Stimulated activated effector memory CD8-positive, alpha-beta T cell treated with anti-CD3 and anti-CD28 coated beads, Interleukin-12 subunit alpha, Interleukin-12 subunit beta, amount 100 ng/mL, for 72 hours (primary cell): ENCODE measurements at places on chromosomes 6 and 20.
A peak's percentile ranks its signal among the peaks of the same experiment; 100 is the strongest.

- DNase-seq: no peak
Observed at GRCh38 chr6:122887941-122888340, 98.9 kb downstream of the SMPDL3A start.

- DNase-seq: no peak
Observed at GRCh38 chr6:15491986-15492269, 170.9 kb downstream of the DTNBP1 start.

DNA sequence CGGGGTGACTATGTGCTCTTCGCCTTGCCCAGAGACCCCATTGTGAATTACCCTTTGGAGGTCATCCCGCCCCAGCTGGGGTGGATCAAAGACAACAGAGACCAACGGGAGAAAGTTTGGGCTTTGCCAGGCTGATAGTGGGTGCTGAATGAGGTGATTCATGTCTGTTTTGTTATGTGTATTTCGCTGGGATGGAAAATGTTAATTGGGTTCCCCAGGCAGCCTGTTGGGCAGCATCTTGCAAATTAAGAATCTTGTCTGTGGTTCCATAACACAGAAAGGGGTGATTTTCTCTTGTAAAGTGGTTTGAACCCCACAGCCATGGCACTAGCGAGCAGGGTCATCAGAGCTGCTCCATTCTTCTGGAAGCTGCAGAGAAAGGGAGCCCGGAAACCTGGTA is 63.1 kb upstream of the UNC93A start:
- no peak for DNase-seq

DNA sequence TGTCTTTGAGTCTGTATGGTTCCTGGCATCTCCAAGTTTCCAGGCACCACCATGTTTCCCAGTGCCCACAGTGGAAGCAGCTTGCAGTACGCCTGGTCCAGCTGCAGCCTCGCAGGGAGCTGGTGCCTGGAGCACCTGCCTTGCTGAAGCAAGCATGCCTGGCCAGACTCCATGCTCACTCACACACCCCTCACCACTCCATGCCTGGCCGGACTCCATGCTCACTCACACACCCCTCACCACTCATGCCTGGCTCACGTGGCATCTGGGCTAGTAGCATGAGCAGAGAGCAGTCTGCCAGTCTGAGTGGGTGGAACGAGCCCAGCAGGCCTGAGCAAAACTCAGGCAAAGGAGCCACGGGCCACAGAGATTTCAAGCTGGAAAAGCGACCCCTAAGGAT is 214.3 kb downstream of the TFAP2C start:
- no peak for DNase-seq

DNA sequence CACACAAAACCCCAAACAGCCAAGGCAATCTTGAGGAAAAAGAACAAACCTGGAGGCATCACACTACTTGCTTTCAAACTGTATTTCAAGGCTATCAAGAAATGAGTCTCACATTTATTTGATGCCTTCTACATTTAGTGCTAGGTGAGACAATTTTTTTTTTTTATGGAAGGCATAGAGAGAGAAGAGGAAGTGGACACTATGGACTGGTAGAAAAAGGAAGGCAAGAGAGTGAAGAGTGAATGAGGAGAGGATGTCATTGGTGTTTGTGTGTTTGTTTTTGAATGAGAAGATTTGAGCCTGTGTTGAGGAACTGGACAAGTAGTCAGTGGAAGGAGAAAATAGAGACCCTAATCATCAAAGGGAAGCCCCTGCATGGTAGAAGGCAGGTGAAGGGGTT is 182.0 kb upstream of the JAG1 start:
- DNase-seq: no peak

DNA sequence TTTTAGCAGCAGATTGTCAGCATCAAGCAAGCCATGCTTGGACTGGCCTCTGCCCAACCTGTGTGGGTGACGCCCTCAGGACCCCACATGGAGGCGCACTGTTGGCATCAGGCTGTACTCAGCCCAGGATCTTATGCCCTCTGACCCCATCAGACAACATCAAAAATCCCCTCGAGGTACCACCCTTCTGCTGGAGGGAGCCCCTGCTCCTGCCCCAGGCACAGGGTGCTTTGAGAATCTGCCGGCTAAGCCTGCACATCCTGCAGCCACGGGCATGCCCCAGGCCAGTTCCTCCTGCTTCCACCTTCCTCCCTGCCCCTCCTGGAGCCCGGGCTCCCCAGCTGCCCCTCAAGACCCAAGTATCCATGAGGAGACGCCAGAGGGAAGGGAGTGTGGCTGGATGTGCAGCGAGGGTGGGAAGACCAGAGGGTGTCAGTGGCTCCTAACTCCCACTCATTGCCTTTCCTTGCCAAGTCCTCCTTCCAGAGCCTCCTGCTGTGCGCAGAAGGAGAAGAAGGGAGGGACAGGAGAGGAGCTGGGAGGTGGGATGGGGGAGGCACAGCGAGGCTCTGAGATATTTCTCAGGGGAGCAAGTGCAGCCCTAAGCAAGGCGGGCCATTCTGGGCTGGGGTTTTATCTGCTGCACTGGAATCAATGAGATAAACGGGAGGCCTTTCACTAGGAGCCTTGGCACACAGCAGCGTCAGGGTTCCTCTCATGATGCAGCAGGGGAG is 77.4 kb upstream of the CST7 start:
- no peak for DNase-seq

- no peak for DNase-seq
Observed at GRCh38 chr6:99711925-99712324, 105.3 kb downstream of the PRDM13 start.

GRCh38 chr20:45874576-45874975 is 6.5 kb upstream of the ZSWIM1 start:
- no peak for DNase-seq

GRCh38 chr20:37501940-37502339 is 19.1 kb upstream of the NNAT start:
- DNase-seq: no peak

- no peak for DNase-seq
Observed at GRCh38 chr6:8707956-8708772, 272.8 kb upstream of the SLC35B3 start.

DNA sequence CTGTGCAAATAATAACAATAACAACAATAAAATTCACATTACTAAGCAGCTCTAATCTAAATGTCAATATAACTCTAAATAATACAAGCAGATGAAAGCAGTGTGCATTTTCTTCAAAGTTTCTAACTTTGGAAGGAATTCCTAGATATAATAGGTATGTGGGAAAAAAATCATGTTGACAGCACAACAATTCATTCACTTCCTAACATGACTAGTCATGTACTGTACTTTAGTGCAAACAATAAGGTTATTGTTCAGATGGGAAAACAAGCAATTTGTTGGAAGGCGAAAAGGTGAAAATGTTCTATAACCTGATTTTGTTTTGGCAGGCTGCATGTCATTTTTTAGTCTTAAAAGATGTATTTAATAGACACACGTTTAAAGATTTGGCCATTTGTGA is 484.3 kb upstream of the JAG1 start:
- no peak for DNase-seq

GRCh38 chr6:157072128-157072527 is 251.2 kb downstream of the TMEM242 start:
- DNase-seq: no peak

GRCh38 chr20:14801591-14802325 is 464.3 kb upstream of the FLRT3 start:
- no peak for DNase-seq

GRCh38 chr6:13735031-13735430 is 23.4 kb upstream of the RANBP9 start:
- no peak for DNase-seq

GRCh38 chr6:82030301-82030700 is 217.2 kb downstream of the IBTK start:
- no peak for DNase-seq

DNA sequence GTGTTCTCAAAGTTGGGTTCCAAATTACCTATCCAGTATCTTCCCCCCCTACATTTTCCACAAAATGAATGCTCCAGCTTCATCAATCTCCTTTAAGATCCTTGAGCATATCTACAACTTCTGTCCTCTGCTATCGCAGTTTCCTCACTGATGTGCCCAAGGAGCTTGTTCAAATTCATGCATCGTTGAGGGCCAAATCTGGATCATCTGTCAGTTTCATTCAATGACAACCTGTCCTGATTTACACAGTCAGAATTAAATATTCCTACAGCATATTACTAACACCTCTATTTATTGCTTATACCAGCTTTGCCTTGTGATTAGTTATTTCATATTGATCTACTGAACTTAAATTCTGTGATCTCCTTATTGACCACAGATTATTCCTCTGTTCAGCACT is 68.7 kb downstream of the GRM1 start:
- DNase-seq: no peak

- no peak for DNase-seq
Observed at GRCh38 chr6:107077710-107078109, 37.6 kb downstream of the BEND3 start.

DNA sequence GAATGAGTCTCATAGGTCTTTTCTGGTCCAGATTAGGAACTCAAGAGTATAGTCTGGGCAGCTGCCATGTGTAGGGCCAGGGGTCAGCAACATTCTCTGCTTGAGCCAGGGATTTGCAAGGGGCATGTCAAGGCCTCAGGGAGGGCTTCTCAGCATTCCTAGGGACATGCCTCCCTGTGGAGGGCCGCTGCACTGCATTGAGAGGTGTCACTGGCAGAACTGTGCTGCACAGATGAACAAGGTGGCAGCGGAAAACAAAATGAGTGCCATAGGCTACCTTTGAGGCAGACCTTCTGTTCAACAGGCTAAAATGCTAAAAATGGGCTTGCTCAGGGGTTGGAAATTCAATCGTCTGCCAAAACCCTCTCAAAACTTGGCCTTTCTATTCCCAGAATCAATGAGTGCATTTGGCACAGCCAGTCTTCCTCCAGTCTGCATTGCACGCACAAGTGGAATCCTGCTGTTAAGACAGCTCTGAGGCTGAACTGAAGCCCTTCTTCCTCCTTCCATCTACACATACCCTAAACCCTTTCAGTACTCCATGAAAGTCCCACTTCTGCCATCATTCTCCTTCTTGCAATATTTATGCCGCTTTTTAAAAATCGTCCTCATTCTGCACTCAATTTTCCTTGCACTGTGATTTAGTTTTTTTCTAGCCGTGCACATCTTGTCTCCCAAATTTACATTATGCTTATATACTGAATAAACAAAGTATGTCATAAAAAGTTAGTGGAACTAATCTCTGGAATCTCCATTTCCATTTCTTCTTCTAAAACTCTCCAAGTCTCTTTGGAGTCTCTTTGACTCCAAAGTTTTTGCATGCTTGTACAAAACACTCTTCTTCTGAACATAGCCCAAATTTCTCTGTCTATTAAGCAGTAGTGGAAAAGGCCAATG is 51.7 kb downstream of the SLC26A8 start:
- DNase-seq: no peak

DNA sequence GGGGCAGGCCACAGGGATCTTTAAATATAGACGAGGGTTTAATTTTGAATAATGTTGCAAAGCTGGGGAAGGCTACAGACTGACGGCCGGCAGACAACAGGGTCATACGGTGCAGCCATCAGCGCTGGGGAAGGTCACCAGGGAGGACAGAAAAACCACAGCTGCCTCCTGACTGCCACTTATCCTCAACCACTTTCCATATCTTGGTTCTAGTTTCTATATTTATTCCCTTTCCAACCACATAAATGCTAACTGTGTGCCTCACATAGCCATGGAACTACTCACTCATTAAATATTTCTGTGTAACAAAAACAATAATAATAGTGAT is 85.7 kb upstream of the AGPAT4 start:
- DNase-seq: no peak

- DNase-seq: no peak
Observed at GRCh38 chr20:32763202-32764004, 1.2 kb downstream of the DNMT3B start.

GRCh38 chr6:148757944-148758480 is 11.2 kb downstream of the UST start:
- DNase-seq: no peak

- no peak for DNase-seq
Observed at GRCh38 chr6:6685249-6686040, 96.9 kb downstream of the LY86 start.

- DNase-seq: peak; percentile 90
Observed at GRCh38 chr6:36123270-36124139, 6.8 kb upstream of the MAPK13 start.

DNA sequence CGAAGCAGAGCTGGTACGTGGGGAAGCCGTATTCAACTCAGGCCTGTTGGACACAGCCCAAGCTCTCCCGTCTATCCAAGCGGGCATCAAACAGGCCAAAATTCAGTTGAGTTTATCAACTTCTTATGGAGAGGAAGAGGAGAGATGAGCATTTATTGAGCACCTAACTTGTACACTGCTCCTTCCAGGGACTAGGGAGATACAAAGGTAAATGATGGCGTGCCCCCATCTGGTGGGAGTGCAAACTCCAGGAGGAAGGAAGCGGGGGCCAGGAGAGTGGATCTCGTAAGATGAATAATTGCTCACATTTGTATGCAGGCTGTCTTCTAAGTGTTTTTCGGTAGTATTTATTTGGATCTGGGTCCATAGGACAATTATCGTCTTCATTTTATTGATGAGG is 146.6 kb downstream of the SOBP start:
- DNase-seq: no peak
